Naive B cell (primary cell): ENCODE measurements at places on chromosomes 3 and 15. TPM values are rescaled to one million over a fixed set of nuclear protein-coding genes. Genes with fewer than 3 reads are reported as not detected.
A peak's percentile ranks its signal among the peaks of the same experiment; 100 is the strongest.

ZNF80 gene
- polyA plus RNA-seq: not detected

APOD gene
- polyA plus RNA-seq: 0.78 TPM

DNA sequence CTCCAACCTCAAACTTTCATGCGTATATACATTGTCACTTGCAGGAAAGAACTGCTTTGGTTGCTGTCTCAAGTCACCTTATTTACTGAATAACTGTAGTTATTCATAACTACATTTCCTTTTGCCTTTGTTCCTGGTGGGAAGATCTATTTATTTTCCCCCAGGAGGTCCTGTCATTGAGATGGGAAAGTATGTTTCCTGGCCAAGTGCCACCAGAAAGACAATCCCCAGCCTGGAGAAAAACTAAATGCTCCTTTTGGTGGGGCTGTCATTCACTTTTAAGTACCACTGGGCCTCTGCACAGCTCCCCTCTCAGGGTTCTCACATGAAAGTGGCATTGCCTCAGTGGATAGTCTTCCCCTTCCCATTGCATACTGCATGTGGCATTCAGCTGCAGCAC, 59.8 kb downstream of the LRRC3B start:
- DNase-seq: no peak

SLCO3A1 gene
- not detected for polyA plus RNA-seq

DNA sequence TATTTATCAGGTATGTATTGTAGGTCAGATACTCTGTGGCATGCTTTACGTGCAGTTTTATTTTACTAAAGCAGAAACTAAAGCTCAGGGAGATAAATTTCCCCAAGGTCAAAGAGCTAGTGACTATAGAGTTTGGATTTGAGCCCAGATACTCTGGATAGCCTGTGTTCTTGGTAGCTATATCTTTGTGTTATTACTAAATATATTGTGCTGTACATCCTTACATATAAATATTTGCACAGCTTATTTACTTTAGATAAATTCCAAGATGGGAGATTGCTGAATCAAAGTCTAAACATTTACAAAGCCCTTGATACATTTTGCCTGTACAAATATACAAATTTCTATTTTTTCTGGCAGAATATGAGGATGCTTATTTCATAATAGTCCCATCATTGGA, 660.9 kb upstream of the NAALADL2 start:
- DNase-seq: no peak

GOLGA6L4 gene
- polyA plus RNA-seq: 0.24 TPM

DNA sequence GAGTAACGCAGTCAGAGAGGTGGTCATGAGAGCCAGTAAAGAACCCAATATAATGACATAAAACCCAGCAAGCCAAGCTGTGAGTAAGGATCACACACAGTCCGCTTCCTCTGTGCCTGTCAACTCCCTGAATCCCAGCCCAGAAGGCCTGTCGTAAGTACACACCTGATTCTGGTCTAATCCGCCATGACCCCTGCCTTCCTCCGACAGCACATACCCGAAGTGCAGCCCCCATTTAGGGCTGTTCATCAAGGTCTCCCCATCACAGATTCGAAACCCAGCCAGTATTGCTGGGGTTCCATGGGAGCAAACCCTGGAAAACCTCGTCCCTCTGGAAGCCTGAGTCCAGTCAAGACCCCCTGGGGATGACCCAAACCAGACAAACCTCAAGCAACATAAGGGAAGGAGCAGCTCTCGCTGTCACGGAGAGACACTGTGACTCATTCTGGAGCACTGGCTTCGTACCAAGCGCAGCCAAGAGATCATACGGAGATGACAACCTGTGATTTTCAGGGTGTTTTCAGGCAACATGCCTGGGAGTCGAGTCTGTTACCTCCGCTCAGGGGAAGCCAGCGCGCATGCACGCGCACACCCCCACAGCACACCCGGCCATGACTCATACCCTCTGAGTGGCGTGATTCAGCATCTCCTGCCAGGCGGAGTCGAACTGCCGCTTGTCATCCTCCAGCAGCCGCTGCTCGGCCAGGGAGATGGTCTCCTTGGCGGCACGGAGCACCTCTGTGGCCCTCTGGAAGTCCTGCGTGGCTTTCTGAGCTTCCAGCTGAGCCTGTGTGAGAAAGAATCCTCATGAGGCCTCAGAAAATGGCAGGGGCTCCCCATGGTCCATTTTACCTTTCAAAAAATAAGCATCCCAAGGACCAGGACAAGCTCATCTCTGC, 63.0 kb downstream of the SH3BP5 start:
- peak; percentile 38 for DNase-seq

RASGRF1 gene
- not detected for polyA plus RNA-seq

DUOXA2 gene
- not detected for polyA plus RNA-seq
